ENCODE measurements at places on chromosomes 2 and 18.

DNA sequence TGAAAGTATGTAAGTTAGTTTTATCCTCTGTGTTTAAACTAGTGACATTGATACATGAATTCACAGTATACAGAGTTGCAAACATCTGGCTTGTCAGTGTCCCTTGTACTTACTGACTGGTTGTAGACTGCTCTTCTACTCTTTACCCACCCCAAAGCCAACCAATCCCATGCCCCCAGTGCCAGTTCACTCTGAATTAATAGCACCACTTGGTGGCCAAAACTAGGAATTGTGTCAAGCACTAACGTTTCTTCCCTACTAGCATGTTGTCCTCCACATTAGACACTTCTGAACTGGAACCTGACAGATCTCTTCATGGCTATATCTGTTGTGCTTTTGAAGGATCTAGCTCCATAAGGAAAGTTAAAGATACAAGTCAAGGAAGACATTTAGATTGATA lies 27.2 kb upstream of the OTX1 start:
- DNase-seq = no peak

DNA sequence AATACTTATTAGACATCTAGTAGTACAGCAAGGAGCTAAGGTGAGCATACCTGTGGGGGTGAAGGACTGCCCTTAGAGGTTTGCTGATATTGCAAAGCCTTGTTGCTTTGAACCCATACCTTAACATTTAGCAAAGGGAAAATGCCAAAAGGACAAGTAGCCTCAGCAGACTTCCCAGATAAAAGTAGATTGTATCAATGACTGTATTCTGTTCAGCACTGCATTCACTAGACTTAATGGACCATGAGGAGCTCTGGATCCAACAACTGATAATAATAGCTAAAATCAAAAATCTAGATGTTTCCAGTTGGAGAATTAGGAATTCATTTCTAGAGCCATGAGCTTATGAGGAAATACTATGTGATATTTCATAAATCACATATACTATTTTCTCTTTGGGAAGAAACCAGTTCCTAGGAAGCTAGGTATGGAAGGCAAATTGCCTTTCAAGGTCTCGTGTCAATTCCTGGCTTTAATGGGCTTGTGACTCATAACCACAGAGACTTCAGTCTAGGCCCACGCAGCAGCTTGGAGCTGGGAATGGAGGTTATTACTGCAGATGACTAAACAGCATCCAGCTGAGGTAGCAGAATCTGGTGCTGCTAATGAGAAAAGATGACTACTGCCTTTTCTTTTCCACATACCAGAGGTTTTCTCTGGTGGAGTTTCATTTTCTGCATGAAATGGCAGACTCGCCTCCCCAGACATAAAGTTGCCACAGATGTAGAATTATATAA lies 191.2 kb upstream of the NABP1 start:
- no peak for DNase-seq

GRCh38 chr2:106953236-106953635 lies 67.3 kb upstream of the ST6GAL2 start:
- DNase-seq = no peak

DNA sequence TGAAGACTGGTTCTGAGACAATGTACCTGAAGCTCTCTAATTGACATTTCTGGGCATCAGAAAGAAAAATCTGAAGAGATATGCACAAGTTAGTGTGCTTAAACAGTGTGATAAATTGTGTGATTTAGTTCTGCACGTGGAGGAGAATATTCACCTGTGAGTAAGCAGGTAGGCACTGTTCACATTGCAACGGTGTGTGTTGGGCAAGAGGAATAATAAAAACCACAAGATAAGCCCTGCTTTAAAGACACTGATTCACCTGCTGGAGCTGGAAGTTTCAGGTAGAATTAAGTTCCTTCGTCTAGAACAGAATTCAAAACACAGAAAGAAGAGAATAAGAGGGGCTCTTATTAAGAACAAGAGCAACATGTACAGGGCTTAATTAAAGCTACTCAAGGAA lies 864.3 kb upstream of the SOX11 start:
- DNase-seq = no peak

GRCh38 chr18:70194227-70194890 lies 11.1 kb downstream of the RTTN start:
- no peak for DNase-seq

- DNase-seq = no peak
Measured at GRCh38 chr18:33750366-33750765, 172.3 kb downstream of the ASXL3 start.

Measured in esophagus squamous epithelium (tissue), 5 donors.